ENCODE measurements at places on chromosomes 4 and X. TPM values are rescaled to one million over a fixed set of nuclear protein-coding genes. Genes with fewer than 3 reads are reported as not detected.

Gene CCSER1
- total RNA-seq, result 0.75 TPM

- DNase-seq, result no peak
Observed at GRCh38 chr4:55795341-55795740, 24.2 kb upstream of the EXOC1L start.

Gene FRG2
- total RNA-seq, result not detected

GRCh38 chr4:22019676-22020075 is 71.1 kb upstream of the KCNIP4 start:
- DNase-seq, result no peak

Gene PABPC4L
- 6.0 TPM for total RNA-seq

Gene FAT4
- 45.4 TPM for total RNA-seq

- no peak for DNase-seq
Observed at GRCh38 chr4:73690051-73690738, 50.2 kb upstream of the CXCL8 start.

Gene LDB2
- 48.3 TPM for total RNA-seq

Gene ABHD18
- total RNA-seq, result 13.0 TPM

- no peak for DNase-seq
Observed at GRCh38 chr4:174135530-174135929, 147.9 kb downstream of the FBXO8 start.

GRCh38 chr4:128358231-128358912 is 70.8 kb upstream of the PGRMC2 start:
- DNase-seq, result peak; percentile 61

DNA sequence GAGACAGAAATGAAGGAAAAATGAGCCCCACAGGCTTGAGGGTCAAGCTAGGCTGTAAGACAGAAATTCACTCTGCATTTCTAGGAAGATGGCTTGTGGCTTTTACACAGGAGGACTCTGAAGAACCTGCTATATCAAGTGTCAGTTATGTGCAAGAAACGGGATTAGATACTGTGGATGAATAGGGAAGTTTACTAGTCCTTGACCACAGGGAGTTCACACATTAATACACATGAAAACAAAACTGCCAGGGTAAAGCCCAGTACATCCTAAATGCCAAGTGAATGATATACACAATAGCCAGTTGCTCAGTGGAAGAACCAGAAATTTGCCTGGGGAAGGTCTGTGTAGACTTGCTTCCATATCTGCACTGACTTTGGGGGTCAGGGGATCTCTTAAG is 53.5 kb downstream of the TMEM131L start:
- DNase-seq, result no peak

GRCh38 chr4:123452616-123453015 is 56.0 kb downstream of the SPRY1 start:
- peak; percentile 73 for DNase-seq

Gene XAGE1A
- not detected for total RNA-seq

DNA sequence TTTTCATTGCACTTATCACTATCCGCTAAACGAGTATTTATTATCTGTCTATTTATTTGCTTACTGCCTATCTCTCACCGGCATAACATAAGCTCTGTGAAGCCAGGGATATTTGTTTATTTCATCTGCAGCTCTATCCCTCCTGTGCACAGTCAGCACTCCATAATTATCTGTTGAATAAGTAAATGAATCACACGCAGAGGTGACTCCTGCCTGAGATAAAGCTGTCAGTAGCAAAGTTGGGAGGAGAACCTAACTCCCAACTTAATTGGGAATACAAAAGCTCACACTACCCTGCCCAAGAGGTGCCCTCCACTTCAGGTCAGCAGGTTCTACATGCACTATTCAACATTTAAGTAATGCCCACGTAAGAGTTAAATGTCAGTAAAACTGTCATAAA is 85.7 kb downstream of the CORIN start:
- DNase-seq, result no peak

- DNase-seq, result no peak
Observed at GRCh38 chrX:150868625-150869024, 29.8 kb downstream of the CD99L2 start.

DNA sequence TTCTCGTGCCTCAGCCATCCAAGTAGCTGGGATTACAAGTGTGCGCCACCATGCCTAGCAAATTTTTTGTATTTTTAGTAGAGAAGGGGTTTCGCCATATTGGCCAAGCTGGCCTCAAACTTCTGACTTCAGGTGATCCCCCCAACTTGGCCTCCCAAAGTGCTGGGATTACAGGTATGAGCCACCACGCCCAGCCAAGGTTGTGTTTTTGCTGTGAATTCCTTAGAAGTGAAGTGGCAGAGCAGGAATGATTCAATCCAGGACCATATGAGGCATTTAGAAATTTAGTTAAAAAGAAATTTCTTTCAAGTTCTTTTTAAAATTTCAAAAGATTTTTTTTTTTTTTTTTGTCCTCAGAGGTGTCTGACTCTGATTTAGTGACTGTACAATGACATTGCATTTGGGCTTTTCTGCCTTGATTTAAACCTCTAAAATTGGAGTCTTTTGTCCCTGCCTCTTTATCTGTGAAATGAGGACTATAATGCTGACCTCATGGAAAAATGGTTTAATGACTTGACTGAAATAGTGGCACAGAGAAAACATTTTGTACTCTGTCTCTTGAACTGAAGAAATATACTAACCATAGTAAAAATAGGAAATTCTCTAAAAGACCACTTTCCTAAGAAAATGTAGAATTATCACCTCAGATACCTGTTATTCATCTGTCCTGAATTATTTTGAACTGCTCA is 59.9 kb downstream of the CXCL13 start:
- DNase-seq, result no peak

DNA sequence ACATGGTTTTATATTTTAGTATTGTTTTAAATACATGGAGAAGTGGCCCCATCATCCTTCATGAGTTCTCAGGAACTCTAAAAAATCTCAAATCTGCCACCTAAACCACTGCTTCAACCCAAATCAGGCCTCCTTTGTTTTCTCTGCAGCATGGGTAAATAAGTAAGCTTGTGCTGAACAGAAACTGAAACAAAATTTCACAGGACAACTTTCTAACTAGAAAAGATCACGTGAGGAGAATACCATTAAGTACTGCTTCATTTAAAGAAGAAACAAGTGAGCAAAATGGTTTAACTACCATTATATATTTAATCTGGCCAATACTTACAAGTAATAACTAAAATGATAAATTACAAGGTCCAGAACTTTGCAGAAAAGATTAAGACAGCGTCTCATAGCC is 2.5 kb downstream of the ARAP2 start:
- DNase-seq, result peak; percentile 46

DNA sequence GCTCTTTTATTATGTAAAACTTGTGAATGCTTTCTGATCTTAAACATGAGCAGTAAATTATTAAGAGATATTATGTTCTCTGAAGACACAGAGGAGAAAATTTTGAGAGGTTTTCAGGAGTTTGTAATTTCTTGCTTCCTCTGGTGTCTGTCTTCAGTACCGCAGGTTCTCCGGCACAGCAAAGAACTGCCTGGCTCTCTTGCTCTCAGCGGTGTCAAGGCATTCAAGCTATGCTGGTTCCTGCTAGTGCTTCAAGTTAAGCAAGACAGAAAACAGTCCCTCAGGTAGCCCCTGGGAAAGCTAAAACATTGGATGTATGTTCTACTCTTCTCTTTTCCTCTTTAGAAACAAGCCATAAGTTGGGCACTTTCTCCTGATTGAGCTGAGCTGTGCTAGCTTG is 120.2 kb upstream of the CENPE start:
- no peak for DNase-seq

DNA sequence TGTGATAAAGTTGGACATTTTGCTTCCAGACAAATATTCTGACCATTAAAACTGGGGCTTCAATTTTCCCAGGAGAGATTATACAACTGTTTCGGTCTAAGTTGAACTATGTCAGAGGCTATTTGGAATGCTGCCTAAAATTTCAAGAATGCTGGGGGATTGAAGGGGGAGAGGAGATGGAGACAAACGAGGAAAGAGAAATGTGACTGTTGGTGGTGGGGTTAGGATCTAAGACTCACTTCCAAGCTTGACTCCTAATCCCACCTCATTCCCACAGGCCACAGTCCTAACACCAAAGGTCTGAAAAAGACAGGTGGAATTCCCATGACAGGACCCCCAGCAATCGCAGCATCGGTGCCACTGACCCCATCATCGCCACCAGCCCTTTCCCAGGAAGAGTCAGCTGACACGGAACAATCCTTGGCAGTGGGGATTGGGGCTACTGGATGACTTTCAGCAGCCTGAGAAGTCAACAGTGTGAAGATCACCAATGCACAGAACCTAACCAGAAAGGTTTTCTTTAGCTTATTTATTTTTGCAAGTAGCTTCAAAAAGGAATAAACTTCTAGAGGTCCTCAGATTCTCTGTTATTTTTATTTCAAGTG is 74.0 kb upstream of the PRSS48 start:
- peak; percentile 61 for DNase-seq

Gene TGIF2LX
- not detected for total RNA-seq

Gene PRDM8
- total RNA-seq, result 4.7 TPM

DNA sequence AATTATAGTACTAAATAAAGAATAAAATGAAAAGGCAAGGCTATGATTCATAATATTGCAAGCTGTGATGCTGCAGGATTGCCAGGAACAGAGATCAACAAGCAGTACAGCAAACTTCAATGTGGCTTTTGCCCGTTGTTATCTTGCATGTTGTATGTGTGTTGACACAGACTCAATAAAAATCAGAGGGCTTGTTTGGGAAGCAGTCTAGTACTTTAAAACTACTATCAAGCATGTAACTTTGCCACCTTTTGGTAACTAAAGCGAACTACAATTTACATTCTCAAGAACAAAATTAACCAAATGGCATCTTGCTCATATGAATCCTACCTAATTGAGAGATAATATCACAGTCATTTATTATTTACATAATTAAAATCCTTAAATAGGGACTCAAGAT is 79.8 kb upstream of the GPM6A start:
- peak; percentile 55 for DNase-seq

GRCh38 chrX:106935175-106935574 is 15.0 kb downstream of the CLDN2 start:
- DNase-seq, result no peak

DNA sequence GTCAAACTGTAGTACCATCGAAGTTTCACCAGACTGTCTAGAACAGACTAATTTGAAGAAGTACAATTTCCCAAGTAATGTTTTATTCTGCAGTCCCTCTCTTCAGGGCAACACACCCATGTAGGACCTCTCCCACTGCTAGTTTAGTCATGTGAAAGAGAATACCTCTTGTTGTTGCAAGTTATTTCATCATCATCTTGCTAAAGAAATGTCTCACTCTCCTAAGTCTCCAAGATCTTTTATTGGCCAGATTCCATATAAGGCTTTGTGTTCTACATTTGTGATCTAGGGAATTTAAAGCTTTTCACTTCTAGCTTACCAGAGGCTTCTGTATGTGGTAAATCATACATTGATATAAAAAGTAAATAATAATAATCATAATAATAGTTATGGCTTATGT is 745.3 kb upstream of the MAGEB2 start:
- DNase-seq, result no peak

DNA sequence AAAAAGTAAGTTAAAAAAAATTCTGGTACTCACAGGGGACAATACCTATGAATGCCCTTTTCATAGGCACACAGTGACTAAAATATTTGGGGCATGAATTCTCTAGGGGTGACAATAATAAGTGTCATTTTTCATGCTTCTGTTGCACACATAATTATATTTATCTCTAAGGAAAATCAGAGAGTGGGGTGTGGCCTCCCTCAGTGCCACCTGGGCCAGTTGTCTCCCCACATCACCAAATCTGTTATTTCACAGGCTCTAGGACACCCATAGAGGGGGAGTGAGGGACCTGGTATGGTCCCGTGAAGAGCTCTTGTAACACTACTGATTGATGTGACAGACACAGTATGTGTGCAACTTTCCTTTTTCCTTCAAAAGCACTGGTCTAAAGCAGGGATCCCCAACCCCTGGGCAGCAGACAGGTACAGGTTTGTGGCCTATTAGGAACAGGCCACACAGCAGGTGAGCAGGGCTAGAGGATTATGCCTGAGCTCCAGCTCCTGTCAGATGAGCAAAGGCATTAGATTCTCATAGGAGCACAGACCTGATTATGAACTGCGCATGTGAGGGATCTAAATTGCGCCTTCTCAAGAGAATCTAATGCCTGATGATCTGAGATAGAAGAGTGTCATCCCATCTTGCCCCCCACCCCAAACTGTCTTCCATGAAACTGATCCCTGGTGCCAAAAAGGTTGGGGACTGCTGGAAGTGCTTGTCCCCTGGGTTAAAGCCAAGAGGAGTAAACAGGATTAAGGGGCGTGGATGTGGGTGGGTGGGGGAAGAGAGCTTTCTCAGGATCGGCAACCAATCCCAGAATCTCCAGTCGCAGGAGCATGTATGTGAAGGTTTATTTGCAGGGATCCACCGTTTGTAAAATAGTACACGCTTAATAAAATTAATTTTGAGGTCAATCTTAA is 856 bp downstream of the SLC9B1 start:
- DNase-seq, result peak; percentile 76

DNA sequence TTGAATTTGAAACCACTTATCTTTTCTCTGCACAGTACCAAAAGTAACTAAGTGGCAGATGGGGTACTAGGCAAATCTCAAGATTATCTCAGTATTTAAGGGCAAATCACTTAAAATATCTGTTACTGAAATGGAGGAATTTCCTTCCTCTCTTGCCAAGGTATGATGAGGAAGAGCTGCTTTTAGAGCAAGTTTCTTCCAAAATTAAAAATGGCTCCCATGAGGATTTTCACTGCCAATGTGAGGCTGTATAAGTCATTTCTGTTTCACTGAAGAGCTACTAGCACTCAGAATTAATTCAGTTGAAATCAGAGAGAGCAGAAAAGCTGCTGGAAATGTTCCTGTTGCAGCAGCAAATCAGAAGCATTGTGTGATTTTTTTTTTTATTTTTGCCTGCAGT is 43.4 kb downstream of the GABRB1 start:
- DNase-seq, result peak; percentile 71

GRCh38 chr4:159606835-159607234 is 504.0 kb downstream of the RAPGEF2 start:
- DNase-seq, result no peak

Gene PLCXD1
- 12.8 TPM for total RNA-seq

DNA sequence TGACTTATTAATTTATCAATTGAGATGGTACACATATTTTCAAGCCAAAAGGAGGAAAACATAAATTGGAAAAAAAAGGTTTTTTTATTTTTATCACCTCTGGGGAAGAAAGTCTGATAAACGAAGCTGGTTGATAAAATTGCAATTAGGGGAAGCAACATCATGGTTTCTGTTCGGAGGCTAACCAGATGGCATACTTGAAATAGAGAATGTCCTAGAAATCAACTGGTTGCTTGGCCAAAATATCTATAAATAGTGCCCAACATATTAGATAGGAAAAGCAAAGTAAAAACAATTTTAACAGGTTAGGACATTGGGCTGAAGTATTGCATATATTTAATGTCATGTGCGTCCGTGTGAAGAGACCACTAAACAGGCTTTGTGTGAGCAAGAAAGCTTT is 14.3 kb downstream of the KLKB1 start:
- DNase-seq, result no peak

DNA sequence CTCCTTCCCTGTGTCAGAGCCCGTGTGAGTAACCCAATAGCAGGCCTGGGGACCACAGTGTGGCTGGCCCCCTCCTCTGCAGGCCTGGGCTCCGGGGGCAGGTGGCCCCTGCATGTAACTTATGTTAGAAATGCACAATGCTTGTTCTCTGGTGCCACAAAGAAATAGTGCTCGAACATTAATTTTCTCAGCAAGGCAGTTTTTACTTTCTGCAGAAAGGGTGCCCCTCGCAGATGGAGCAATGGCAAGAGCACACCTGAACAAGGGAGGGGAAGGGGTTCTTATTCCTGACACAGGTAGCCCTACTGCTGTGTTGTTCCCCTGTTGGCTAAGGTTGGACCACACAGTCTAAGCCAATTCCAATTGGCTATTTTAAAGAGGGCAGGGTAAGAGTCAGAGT is 17.1 kb downstream of the TACC3 start:
- DNase-seq, result no peak

GRCh38 chr4:113760094-113760794 is 1.3 kb downstream of the CAMK2D start:
- peak; percentile 71 for DNase-seq

Gene ZMAT1
- total RNA-seq, result 1.9 TPM

Gene SRPX2
- 29.7 TPM for total RNA-seq

Data from muscle of leg (tissue), 16 donors.